ENCODE measurements at places on chromosomes 5 and 9.

- no peak for DNase-seq
Measured at GRCh38 chr5:100746730-100747129, 156.4 kb downstream of the ST8SIA4 start.

DNA sequence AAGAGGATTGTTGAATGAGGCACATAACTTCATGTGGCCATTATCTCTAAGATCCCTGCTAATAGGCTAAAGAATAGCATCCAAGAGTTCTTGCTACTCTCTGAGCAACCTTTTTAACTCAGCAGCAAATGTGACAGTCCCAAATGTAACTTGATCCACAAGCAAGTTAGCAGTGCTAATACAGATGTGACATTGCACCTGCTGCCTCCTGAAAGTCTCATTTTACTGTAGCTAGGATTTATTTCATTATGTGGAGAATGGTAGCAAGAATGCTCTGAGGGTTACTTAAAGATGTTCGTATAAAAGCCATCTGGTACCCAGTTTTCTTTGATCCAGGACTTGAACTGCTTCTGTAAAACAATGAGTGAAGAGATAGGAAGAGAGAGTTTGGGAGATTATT lies 45.8 kb downstream of the CDH10 start:
- DNase-seq: no peak

GRCh38 chr5:22058620-22059019 lies 794.5 kb downstream of the CDH12 start:
- DNase-seq: no peak

DNA sequence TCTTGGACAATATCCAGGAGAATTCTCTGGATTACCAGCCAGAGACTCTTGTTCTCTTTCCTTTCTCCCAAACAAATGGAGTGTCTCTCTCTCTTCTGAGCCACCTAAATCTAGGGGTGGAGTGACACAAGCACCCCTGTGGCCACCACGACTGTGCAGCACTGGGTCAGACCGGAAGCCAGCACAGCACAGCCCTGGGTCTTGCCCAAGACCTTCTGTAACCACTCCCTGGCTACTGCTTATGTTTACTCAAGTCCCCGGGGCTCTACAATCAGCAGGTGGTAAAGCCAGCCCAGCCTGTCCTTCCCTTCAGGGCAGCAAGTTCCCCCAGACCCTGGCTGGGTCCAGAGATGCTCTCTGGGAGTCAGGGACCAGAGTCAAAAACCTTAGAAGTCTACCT lies 110.0 kb upstream of the TUT7 start:
- no peak for DNase-seq

DNA sequence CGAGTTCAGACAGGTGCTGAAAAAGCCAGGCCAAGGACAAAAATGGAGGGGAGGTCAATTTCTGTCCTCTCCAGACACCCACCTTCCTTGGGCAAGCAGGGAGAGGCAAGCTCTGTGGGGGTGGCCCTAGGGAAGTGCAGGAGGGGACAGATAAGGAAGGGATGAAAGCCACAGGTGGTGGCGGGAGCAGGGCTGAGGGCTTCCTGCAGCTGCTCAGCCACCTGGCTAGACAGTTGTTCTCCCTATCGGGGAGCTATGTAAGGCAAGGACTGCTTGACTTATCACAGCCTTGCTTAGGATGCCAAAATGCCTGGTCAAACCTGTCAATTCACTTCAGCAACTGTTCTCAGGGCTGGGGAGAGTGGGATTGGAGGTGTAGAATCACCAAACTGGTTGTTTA lies 266.1 kb downstream of the ZSWIM6 start:
- no peak for DNase-seq

DNA sequence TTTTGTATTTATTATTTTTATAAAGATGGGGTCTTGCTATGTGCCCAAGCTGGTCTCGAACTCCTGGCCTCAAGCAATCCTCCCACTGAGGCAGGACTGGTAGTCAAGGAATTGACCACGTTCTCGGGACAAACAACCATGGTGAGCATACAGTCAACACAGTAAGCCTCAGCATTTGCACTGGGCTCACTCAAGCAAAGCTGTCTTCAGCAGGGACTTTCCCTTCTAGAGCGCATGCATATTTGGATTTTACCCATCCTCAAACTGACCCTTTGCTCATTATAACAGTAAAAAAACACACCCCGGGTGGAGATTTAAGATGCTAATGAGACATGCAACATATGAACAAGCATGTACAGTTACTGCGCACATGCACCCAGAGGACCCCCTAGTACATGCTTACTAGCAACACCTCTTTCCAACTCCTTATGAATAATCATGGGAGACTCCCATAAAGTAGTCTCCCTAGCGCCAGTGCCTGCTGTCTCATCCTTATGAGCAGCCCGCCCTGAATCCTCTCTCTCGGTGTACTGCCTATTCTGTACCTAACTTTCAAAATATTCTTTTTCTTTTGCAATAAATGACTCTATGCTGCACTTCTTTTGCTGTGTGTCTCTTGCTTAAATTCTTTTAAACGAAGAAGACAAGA lies 41.5 kb downstream of the C5orf22 start:
- no peak for DNase-seq

GRCh38 chr5:54844905-54845566 lies 140.4 kb downstream of the ESM1 start:
- DNase-seq: no peak

DNA sequence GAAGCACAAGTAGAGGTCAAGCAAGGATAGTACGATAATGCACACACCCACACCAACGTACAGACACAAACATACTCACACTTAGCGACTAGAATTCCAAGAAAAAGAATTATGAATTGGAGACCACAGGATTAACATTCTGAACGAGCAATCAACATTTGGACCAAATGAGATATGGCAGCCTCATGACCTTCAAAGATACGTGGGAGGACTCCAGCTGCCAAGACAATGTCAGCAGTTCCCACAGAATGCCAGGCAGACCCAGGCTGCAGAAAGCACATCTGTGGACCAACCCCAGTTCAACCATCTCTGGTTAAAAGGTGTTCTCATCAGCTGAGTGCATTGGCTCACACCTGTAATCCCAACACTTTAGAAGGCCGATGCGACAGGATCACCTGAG lies 187.6 kb upstream of the GRAMD2B start:
- no peak for DNase-seq

DNA sequence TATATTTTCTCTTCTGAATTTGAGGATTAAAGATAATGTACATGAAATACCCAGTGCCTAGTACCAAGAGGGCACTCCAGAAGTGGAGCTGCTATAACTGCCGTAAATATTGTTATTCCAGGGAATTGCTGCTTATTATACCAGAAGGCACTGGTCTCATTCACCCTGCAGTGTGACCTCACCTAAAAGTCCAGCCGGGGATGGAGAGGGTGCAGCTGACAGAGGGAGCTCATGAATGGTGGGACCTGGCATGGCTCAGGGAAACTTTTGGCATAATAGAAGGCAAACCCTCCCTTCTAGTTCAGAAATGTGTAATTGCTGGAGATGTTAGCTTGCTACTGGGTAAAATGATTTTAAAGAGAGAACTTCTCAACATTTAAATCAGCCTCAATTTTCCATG lies 108.5 kb downstream of the MVB12B start:
- DNase-seq: no peak

- DNase-seq: no peak
Measured at GRCh38 chr5:41154491-41154890, 58.8 kb downstream of the C6 start.

- DNase-seq: no peak
Measured at GRCh38 chr5:67437905-67438845, 241.6 kb upstream of the CD180 start.

DNA sequence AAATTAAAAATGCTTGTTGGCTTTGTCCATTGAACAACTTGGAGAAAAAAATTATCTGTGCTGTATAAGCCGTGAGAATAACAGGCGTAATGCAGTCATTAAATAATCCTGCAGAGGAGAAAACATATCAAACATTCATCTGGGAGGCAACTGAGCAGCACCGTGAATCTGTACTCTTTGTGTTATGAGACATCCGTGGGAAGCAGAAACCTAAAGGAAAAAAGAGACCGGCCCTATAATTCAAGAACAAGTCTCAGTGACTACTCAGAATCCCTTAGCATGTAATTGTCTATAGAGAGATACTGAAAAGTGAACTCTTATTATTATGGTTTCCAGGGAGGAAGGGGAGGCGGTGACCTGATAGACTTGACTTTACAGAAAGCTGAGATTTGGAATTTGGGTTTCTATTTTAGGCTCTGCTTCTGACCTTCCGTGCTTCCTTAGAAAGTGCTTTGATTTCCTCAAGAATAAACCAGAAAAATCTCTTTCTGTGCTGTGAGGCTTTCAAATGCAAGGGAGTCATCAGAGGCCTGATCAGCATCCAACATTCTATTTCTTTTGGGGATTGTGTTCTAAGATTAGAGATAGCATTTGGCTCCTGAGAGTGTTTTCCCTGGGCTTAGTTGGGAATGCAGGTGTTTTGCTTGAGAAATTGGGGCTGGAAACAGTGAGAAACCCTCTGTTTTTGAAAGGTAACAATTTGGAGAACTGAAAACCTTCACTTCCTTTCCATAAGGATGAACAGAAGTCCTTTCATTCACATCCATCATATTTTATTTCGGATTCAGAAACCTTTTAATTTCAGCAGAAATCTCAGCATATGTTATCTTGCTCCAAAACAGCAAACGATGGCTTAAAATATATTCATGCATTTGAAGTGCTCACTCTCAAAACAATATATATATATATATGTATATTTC lies 296.7 kb downstream of the CSNK1G3 start:
- DNase-seq: no peak

DNA sequence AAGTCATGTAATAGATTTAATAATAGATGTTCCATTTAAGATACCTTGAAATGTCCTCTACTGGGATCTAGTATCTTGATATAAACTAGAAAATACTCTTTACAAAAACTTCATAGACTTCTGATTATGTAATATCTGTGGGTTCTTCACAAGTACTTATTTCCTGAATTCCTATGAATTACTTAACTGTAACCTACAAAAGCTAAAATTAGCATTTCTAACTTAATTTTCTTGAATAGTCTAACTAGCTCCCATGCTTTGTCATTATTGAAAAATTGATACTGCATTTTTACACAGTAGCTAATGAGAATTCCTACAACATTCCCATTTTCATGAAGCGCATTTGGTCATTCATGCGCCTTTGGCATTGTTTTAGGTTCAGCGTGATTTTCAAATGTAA lies 1828.2 kb downstream of the MAT2B start:
- no peak for DNase-seq

GRCh38 chr9:127423476-127423933 lies 677 bp upstream of the ZNF79 start:
- no peak for DNase-seq

GRCh38 chr9:133148199-133149129 lies 15.2 kb downstream of the GBGT1 start:
- no peak for DNase-seq

DNA sequence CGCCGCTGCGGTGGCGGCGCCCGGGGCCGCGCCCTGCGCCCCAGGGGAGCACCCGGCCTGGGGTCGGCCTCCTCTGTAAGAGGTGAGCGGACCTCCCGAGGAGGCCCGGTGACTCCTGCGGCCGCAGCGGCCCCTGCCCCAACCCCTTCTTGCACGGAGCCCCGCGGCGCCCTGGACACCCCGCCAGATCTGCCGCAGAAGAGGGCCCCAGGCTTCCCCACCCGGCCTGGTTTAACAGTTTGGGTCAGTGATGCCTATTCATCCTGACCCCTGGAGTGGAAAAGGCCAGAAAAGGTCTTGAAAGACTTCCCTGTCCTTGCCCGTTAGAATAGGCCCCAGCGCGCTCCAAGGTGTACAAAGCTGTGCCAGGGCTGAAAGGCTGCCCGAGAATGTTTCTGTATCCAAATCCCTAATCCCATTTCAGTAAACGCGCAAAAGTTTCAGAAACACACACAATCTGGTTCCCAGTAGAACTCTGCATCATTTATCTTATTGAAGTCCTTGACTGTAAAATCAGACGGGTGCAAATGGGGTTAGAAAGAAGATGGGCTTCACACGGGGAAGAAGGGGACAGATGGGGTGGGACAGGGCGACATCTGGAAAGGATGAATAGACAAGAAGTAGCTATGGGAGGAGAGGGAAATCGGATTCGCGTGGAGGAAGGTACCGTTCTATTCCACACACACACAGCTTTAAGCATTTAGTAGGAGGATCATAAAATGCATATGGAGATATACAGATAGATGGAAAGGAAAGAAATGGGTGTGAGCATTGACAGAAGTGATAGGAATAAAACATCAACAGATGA lies 1.1 kb upstream of the SSBP2 start:
- no peak for DNase-seq

Measured in stimulated activated CD8-positive, alpha-beta memory T cell treated with anti-CD3 and anti-CD28 coated beads, Interleukin-15, amount 100 ng/mL, for 1 hour (primary cell).